PC-3 (cell line): ENCODE measurements at places on chromosomes 7 and 10. TPM values are rescaled to one million over a fixed set of nuclear protein-coding genes. Genes with fewer than 3 reads are reported as not detected.

The DDX50 gene
- 40.4 and 41.4 TPM in 2 replicates for total RNA-seq

The ZNF248 gene
- total RNA-seq, result 112 and 115 TPM in 2 replicates

The BEND7 gene
- 1.2 and 2.6 TPM in 2 replicates for total RNA-seq

The KLF14 gene
- not detected in 2 replicates for total RNA-seq

The CNTNAP2 gene
- 1.5 and 1.8 TPM in 2 replicates for total RNA-seq

The SPDYE18 gene
- 1.1 TPM in 1 of 2 replicates, not detected in the other for total RNA-seq

The CDC14C gene
- not detected in 2 replicates for total RNA-seq

The C7orf33 gene
- total RNA-seq, result not detected in 2 replicates

The ACTA2 gene
- total RNA-seq, result 2.7 TPM in 1 of 2 replicates, not detected in the other

The ZNF365 gene
- 19.0 and 20.2 TPM in 2 replicates for total RNA-seq

The TCF7L2 gene
- total RNA-seq, result 14.3 and 16.1 TPM in 2 replicates

DNA sequence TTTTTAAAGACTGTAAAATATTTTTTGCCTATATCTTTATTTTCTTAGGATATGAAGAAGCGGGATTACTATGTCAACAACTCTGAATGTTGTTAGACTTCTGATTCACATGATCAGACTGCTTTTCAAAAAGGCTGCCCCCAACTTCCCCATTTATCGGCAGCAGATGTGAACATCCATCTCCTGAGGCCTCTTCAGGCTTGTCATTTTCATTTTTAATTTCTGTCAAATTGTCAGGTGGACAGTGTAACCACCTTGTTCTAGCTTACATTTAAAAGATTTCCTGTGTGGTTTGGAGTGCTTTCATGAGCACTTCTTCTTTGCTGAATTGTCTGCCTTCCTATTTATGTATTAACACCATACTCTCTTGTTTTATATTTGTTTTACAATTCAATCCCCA lies 78.8 kb upstream of the GSDME start:
- peaks cover 15% of the 10 kb centered on the region for H3K4me1 ChIP-seq
- no peaks in the 10 kb centered on the region for H3K27me3 ChIP-seq
- H3K36me3 ChIP-seq, result peaks cover 3% of the 10 kb centered on the region; the same call in 1 of the 2 replicates
- H3K27ac ChIP-seq, result no peak overlapping the region
- no peak for DNase-seq

DNA sequence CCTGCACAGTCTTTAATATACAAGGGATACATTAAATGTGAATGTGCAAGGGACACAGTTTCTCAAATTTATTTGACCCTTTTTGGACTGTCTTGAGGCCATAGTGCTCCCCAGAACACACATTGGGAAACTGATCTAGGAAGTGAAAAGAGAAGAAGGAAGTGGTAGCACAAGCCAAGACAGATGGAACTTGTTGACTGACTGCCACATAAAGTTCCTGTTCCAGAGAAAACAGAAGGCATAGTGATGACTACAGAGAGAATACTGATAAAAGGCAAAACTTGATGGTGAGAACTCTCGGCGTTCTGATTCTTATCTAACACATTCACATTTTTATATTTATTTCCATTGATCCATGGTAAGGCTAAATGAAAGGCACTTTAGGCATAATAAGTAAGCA lies 1216.4 kb downstream of the CNTNAP2 start:
- no peak overlapping the region for H3K27ac ChIP-seq
- no peaks in the 10 kb centered on the region for H3K4me1 ChIP-seq
- H3K36me3 ChIP-seq, result no peaks in the 10 kb centered on the region
- H3K27me3 ChIP-seq, result no peaks in the 10 kb centered on the region

DNA sequence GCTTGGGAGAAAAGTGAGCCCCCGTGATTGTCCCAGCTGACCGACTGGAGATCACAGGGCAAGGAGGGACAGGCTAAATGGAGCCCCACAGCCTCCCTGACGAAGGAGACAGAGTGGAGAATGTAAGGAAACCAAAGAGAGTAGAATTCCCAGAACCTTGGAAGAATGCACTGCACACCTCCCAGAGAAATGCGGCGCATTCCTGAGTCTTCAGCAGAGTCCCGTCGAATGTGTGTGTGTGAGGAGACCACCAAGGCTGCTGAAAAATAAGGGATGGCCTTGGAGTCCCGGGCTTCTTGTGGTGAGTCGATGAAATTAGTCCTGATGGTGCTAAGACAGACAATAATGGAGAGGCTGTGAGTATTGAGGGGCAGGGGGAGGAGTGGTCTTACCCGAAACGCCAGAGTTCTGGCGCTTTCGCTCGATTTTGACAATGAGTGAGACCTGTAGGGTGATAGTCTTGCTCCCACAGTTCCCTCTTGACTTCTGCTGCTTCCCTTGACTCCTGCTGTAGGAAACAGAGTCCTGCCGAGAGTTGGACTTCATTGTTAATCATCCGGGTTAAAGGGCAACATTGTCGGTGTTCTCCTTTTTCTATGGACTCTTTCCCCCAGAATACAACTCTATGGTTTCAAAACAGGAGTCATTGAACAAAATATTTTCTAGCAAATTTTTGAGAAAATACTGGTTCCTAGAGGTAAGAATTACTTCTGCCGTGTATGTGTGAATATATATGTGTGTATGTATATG lies 103.2 kb downstream of the CNNM2 start:
- no peak overlapping the region for H3K4me3 ChIP-seq
- no peaks in the 10 kb centered on the region for H3K27me3 ChIP-seq
- no peaks in the 10 kb centered on the region for H3K4me1 ChIP-seq
- DNase-seq, result no peak
- H3K27ac ChIP-seq, result no peak overlapping the region
- H3K36me3 ChIP-seq, result no peaks in the 10 kb centered on the region

DNA sequence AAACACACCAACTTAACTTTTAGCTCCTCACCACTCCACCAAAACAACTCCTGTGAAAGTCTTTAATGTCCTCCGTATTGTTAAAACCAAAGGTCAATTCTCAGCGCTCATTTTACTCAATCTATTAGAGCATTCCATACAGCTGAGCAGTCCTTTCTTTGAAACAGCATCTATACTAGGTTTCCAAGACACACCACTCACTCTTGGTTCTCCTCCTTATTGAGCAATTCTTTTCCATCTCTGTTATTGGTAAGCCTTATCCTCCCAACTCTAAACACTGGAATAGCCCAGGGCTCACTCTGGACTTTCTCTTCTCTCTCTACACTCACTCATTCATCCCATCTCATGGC lies 34.9 kb downstream of the COA1 start:
- DNase-seq, result peak; percentile 37
- no peak overlapping the region for H3K4me3 ChIP-seq
- H3K36me3 ChIP-seq, result no peaks in the 10 kb centered on the region

GRCh38 chr7:29622335-29623265 lies 59.0 kb downstream of the PRR15 start:
- peak overlapping the region; percentile 80 for H3K27ac ChIP-seq
- no peaks in the 10 kb centered on the region for H3K36me3 ChIP-seq
- DNase-seq, result peak; percentile 94
- H3K4me3 ChIP-seq, result peak overlapping the region; percentile 45

- DNase-seq, result peak; percentile 75
- peaks cover 4% of the 10 kb centered on the region; the same call in 1 of the 2 replicates for H3K4me1 ChIP-seq
- H3K27me3 ChIP-seq, result no peaks in the 10 kb centered on the region
- H3K4me3 ChIP-seq, result peak overlapping the region; percentile 67
- H3K36me3 ChIP-seq, result no peaks in the 10 kb centered on the region
- peak overlapping the region; percentile 70 for H3K27ac ChIP-seq
These were observed 3.9 kb upstream of the GATA3 start for GRCh38 chr10:8050556-8051108.

GRCh38 chr7:139232377-139232717 lies 1.3 kb downstream of the UBN2 start:
- H3K4me1 ChIP-seq, result peaks cover 27% of the 10 kb centered on the region
- DNase-seq, result no peak
- H3K4me3 ChIP-seq, result peak overlapping the region; percentile 100
- peak overlapping the region; percentile 37 for H3K27ac ChIP-seq

DNA sequence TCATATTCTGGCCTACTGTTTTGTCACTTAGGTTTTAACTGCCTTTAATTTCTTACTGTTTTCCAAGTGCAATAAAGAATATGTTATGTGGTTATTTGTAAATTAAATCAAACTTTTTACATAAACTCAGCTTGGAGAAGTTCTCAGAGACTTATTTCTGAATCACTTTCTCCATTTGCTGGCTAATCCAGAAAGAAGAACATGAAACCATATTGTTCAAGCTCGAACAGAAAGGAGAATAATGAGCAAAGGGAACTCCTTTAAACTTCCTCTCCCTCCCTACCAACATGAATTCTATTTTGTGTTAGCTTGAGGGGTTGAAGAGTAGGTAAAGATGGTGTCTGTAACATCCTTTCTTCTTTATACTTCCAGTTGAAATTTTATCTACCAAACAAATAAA lies 52.3 kb downstream of the SHTN1 start:
- peaks cover 9% of the 10 kb centered on the region; the same call in 1 of the 2 replicates for H3K36me3 ChIP-seq
- H3K27ac ChIP-seq, result no peak overlapping the region
- peaks cover 13% of the 10 kb centered on the region for H3K4me1 ChIP-seq
- no peak for DNase-seq

- no peaks in the 10 kb centered on the region for H3K36me3 ChIP-seq
- no peak overlapping the region for H3K27ac ChIP-seq
- no peak overlapping the region for H3K4me3 ChIP-seq
- no peak for DNase-seq
- H3K27me3 ChIP-seq, result peaks cover 79% of the 10 kb centered on the region
These were observed 188.6 kb downstream of the RPS24 start for GRCh38 chr10:78222096-78222790.

GRCh38 chr10:43233601-43234430 lies 33.0 kb downstream of the RASGEF1A start:
- no peak for DNase-seq
- H3K4me1 ChIP-seq, result no peaks in the 10 kb centered on the region
- no peaks in the 10 kb centered on the region for H3K36me3 ChIP-seq
- H3K27me3 ChIP-seq, result peaks cover 17% of the 10 kb centered on the region
- H3K4me3 ChIP-seq, result no peak overlapping the region

GRCh38 chr10:1488970-1489548 lies 248.3 kb downstream of the ADARB2 start:
- no peak overlapping the region for H3K4me3 ChIP-seq
- no peaks in the 10 kb centered on the region for H3K36me3 ChIP-seq
- H3K27ac ChIP-seq, result no peak overlapping the region
- DNase-seq, result no peak
- no peaks in the 10 kb centered on the region for H3K27me3 ChIP-seq
- no peaks in the 10 kb centered on the region for H3K4me1 ChIP-seq
